NCI-H1092 treated with DMSO at 0.1 percent for 48 hours (cell line): ENCODE measurements at places on chromosomes 2 and 18.
A peak's percentile ranks its signal among the peaks of the same experiment; 100 is the strongest.

DNA sequence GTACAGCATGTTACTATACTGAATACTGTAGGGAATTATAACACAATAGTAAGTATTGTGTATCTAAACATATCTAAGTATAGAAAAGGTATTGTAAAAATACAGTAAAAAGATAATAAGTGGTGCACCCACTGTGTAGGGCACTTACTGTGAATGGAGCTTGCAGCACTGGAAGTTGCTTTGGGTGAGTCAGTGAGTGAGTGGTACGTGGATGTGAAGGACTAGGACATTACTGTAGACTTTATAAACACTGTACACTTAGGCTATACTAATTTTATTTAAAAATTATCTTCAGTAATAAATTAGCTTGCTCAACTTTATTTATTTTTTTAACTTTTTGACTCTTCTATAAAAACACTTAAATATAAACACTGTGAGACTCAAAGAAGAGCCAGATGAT, 82.6 kb downstream of the MTA3 start:
- no peak for DNase-seq

- DNase-seq, result peak; percentile 57
Measured at GRCh38 chr2:30686000-30686399, 121.2 kb downstream of the CAPN13 start.

DNA sequence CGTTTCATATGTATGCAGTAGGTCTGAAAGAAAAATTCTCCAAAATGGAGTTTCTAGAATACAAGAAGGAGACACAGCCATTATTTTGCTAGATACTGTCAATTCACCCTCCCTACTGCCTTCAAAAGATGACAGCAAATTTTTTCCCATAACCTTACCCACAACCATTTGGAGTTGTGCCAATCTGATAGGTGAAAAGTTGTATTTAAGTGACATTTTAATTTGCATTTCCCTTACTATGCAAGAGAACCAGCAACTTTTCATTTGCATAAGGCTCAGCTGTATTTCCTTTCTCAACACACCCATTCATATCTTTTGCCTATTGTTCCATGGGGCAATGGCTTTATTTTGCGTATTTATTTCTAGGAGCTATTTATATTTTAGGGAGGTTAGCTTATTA, 31.4 kb upstream of the IL18RAP start:
- no peak for DNase-seq

DNA sequence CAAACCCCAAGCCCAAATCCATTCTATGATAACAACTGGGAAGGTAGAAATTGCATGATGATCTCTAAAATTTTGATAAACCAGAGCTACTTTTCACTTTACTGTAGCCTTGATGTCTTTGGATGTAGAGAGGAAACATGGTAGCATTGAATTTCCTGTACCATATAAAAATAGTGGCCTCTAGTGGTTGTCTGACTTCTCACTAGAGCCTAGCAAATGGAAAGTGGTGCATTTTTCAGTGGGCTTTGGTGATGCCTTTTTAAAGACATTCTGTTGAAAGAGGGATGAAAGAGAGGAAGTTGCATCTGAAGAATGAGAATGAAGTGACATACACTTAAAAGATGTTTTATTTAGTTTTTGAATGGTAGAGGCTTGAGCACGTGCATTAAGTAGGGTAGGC, 662.2 kb downstream of the XIRP2 start:
- peak; percentile 10 for DNase-seq

GRCh38 chr2:3512086-3512485, 7.2 kb downstream of the ADI1 start:
- no peak for DNase-seq

DNA sequence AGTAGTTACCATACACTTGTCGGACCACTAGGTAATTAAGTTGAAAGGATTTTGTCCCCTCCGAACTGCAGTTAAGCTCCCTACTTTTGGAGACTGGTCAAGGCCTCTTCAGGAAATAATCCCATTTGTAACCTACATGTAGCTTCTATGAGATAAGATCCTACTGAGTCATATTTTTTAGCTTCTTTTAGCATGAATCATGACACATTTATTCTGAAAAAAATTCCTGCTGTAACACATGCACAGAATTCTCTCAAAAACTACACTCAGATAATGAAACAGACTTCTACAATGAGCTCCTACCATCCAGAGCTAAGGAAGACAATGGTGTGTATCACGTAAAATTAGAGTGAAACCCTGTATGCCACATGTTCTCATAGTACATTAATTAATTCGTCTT, 100.7 kb upstream of the CCDC195 start:
- no peak for DNase-seq

DNA sequence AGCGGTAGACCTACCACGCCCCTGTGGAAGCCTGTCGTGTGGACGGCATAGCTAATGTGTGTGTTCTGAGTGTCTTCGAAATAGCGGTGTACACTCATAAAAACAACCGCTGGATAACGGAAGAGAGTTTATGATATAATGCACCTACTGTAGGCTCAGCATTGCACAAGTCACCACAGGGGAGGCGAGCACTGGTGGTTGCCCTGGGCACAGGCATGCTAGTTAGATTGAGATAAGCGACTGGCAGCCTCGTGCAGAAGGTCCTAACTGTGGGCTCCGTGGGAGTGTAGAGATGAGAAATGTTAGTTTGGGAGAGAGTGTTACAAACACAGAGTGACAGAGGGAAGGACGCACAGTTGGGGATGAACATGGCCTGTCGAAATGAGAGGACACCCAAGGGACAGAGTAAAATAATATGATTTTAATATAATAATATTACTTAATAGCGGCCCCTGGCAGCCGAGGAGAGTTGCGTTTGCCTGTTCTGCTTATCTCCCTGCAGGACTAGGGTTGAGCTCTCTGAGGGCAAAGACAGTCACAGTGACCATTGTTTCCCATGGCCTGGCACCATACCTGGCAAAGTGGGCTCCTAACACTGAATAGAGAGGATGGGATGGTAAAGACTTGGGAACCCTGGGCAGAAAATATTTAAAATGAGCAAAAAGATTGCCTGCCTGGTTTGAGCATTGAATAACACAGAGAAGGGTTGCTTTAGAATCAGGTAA, 204.2 kb downstream of the GBX2 start:
- DNase-seq, result no peak

DNA sequence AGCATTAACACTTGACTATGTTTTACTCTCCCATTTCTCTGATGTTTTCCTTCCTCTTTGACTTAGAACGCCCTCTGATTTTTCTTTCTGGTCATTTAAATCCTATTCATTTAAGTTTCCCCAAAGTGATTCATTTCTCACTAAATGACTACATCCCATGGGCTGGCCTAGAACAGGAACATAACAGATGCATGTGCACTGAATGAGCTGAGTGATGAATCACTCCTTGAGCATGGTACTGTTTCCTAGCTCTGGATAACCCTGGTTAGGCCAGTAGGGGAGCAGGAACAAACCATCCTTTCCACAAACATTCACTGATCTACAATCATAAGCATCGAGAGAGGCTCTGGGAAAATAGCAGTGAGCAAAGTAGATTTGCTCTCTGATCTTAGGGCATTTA, 221.9 kb upstream of the SETBP1 start:
- no peak for DNase-seq

- no peak for DNase-seq
Measured at GRCh38 chr18:74834424-74835309, 237.0 kb downstream of the ZNF407 start.

DNA sequence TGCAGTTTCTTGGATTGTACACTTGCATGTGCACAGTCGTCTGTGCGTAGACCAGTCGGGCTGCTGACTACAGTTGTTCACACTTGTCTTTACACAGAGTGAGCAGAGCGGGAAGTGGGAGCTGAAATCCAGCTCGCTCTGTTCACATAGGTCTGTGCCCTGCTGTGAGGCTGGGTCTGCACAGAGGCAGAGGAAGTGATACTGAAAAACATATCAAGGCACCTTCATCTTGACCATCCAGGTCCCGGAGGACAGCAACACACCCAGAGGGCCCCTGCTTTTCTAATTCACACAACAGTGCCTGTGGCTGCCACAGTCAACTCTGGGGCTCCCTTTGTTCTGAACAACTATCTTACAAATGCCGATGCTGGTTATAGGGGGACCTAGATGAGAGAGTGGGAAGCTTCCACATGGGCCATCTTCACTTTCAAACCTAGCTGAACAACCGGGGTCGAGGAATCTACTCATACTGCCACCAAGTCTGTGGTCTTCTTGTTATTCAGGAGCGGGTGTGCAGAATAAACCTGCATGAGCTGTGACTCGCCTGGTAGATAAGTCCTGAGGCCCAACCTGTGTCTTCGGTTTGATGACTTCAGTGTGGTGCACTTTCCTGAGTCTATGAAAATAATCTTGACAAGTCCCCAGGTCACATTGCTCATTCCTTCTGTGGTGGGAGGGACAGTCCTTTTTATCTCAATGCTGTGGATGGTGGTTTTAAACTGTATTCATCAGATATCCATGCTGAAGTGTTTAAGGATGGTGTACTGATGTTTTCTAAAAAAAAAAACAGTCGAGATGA, 3.5 kb upstream of the ADNP2 start:
- DNase-seq, result no peak
